ENCODE measurements at places on chromosomes 6 and 20.
A peak's percentile ranks its signal among the peaks of the same experiment; 100 is the strongest.

GRCh38 chr6:134122775-134123174 lies 70.4 kb upstream of the SLC2A12 start:
- DNase-seq: no peak

GRCh38 chr6:125821825-125822281 lies 31.1 kb downstream of the NCOA7 start:
- DNase-seq: no peak

GRCh38 chr20:56706867-56707360 lies 77.8 kb downstream of the TFAP2C start:
- DNase-seq: no peak

- peak; percentile 23 for DNase-seq
Measured at GRCh38 chr20:51628533-51629398, 86.2 kb upstream of the NFATC2 start.

DNA sequence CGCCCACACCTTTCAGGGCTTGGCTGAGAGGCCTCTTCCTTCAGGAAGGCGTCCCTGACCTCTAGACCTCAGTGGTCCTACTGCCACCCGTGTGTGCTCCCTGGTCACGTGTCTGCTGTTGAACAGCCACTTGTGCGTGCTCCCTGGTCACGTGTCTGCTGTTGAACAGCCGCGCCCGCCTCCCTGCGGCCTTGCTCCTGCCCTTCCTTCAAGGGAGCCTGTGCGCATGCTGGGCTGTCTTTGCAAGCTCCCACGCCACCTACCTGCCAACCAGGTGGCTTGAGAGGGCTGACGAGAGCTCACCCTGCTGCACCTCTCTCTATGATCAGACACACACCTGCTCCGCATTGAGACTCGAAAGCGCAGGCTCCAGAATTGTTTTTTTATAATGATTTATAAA lies 179.3 kb downstream of the BMP7 start:
- DNase-seq: no peak

DNA sequence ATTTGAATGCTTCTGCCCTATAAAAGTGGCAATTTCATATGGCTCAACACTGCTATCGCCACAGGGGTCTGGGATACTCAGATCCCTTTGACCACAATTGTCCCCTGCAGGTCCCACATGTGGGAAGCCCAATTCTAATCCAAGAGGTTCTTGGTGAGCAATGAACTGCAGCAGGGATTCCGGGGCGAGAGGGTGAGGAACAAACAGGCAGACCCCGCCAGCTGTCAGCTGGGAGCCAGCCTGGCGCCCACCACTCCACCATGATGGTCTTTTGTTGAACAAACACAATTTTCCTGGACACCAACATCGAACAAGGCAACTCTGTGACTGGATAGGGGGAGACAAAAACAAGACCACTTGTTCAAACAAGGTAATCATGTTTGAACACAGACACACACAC lies 80.5 kb downstream of the TMEM242 start:
- DNase-seq: no peak

DNA sequence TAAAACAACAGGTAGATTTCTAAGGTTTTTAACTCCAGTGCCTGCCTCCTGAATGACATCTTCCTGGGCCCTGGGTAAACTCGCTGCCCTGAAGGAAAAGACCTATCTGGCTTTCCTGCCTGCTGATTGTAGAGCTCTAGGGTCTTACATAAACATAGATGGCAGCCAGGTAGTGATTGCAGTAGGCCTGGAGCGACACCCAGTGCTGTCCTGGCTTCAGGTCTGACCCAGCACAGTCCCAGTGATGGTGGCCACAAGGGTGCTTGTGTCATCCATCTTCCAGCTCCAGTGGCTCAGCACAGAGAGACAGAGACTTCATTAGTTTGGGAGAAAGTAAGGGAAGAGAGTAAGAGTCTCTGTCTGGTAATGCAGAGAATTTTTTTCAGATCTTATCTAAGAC lies 542.9 kb upstream of the IMPG1 start:
- DNase-seq: no peak

Measured in GM04503 (cell line).